ENCODE measurements at places on chromosomes 13 and 19.

GRCh38 chr19:52600639-52601024 is 30.5 kb downstream of the ZNF701 start:
- no peak for DNase-seq

DNA sequence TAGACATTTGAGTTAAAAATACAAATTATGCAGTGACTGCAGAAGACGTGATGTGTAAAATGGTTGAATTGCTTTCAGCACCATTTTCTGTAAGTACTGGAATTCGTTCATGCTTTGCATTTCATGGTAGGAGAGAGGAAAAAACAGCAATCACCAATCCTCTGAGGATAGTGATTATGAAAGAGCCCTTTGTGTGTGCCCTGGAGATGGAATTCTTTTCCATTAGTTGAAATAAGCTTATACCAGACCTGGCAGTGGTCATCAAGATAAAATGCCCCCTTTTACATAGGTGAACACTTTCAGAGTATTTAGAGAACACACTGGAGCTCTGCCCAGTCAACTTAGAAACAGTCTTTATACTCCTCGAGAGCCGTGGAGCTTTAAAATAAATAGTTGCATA is 1.7 kb downstream of the CNMD start:
- DNase-seq = no peak

- no peak for DNase-seq
Observed at GRCh38 chr13:95241321-95241720, 59.9 kb downstream of the ABCC4 start.

DNA sequence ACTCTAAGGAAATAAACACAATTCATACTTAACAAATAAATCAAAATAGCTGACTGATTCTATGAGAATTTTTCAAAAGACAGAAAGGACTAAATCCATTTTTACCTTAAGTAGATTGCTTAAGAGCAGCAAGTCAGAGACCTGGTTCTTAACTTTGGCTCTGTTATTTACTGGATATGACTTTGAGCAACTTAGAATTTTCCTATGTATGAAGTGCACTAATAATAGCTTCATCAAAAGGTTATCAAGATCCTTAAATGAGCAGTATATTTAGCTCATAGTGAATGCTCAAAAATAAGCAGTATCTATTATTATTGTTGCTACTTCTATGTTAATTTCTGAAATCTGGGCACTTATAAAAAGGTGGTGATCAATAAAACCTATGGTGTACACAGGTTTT is 95.3 kb downstream of the POSTN start:
- no peak for DNase-seq

GRCh38 chr19:10979951-10980381 is 19.1 kb downstream of the SMARCA4 start:
- no peak for DNase-seq

DNA sequence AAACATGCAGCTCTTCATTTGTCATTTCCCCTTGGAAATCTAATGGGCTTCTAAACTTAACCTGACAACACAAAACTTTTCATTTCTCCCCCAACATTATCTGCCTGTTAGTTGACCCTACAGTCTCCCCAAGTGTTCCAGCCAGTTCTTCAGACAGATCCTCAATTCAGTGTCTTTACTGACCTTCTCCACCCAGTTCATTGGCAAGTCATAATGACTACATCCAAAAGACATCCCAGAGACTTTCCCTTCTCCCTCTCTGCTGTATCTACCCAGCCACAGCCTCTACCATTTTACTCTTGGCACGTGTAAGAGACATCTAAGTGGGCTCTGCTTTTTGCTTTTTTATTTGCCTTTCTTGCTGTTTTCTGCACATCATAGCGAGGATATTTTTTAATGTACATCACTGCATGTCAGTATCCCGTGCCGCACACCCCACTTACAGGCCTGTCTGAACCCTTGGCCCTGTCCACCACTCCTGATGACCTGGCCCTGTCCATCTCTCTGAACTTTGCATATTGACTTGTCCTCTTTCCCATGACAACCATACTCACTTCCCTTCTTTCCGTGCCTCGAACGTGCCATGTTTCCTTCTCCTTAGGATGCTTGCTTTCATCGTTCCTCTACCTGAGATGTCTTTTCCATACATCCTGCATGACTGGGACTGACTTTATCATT is 391.9 kb downstream of the IRS2 start:
- DNase-seq = no peak

GRCh38 chr13:85755123-85755522 is 44.1 kb downstream of the SLITRK6 start:
- DNase-seq = no peak

- DNase-seq = peak; percentile 51
Observed at GRCh38 chr19:8831832-8832131, 322 bp downstream of the ZNF558 start.

GRCh38 chr13:113155201-113155600 is 3.2 kb upstream of the PROZ start:
- DNase-seq = no peak

- DNase-seq = peak; percentile 70
Observed at GRCh38 chr13:112893570-112894422, 75.2 kb upstream of the MCF2L start.

GRCh38 chr13:33318037-33318436 is 32.5 kb upstream of the STARD13 start:
- DNase-seq = no peak

GRCh38 chr13:84662491-84662890 is 780.2 kb upstream of the SLITRK1 start:
- DNase-seq = no peak

DNA sequence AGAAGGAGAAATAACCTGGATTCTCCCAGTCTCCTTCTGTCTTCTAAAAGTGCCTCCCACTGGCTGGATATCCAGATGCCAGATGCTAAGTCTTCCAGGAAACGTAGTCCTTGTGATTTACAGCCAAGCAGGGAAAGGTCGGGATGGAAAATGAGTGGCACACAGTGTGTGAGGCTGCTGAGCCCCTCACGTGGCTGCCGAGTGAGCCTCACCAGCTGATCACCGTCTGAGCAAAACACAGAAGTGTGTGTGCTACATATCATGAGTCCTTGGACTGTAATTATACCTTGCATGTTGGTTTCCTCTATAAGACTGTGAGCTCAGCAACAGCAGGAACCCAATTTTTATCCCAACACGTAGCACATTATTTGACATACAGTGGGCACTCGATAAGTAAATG is 15.1 kb downstream of the LHFPL6 start:
- no peak for DNase-seq

DNA sequence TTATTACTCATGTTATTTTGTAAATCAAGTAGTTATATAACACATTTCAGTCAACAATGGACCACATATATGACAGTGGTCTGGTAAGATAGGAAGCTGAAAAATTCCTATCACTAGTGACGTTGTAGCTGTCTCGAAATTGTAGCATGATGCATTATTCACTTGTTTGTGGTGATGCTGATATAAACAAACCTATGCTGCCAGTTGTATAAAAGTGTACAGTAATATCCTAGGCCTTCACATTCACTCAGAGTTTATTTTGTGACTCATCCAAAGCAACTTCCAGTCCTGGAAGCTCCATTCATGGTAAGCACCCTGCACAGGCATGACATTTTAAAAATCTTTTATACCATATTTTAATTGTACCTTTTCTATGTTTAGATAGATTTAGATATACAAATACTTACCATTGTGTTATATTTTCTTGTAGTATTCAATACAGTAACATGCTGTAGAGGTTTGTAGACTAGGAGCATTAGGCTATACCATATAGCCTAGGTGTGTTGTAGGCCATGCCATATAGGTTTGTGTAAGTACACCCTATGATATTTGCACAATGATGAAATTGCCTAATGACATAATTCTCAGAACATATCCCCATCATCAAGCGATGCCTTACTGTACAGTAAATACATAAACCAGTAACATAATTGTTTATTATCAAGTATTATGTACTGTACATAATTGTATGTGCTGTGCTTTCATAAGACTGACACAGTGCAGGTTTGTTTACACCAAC is 49.3 kb downstream of the IFT88 start:
- no peak for DNase-seq

DNA sequence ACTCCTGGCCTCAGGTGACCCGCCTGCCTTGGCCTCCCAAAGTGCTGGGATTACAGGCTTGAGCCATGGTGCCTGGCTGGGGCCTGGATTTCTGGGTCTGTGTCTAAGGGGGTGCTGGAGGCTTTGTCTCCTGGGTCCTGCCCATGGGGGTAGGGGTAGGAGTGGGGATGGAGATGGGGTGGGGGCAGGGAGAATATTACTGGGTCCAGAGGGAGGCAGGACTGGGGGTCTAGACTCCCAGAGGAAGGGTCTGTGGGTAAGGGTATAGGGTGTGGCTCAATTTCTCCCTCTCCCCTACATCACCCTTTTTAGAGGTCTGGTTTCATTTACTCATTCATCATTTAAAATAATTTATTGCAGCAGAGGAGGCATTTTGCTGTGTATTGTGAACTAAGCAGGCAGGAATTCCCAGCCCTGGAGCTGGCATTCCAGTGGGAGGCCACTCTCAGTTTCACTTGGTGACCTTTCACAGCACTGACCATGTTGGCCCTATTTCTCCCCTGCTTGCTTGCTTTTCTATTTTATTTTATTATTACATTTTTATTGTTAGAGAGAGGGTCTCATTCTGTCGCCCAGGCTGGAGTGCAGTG is 810 bp upstream of the NFKBID start:
- no peak for DNase-seq

- DNase-seq = no peak
Observed at GRCh38 chr13:72782717-72783116, 784 bp downstream of the PIBF1 start.

DNA sequence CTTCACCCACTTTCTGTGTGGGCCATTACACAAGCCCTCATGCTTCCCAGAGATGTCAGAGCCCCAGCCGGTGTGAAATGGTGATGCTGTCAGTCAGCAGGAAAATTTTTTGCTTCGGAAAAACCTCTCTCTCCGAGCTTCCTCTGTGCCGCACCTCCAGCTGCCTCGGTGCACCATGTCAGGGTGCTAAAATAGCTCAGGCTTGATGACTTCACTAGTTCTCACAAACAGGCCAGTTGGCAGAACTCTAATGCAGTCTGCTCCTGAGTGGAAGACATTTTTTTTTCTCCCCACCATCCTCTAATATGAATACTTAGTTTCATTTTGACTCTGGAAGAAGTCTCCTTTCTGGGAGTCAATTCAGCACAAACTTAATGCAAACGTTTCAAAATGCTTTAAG is 71.3 kb downstream of the KLF12 start:
- no peak for DNase-seq

- peak; percentile 0 for DNase-seq
Observed at GRCh38 chr13:39676315-39676876, 20.9 kb downstream of the COG6 start.

- no peak for DNase-seq
Observed at GRCh38 chr13:64274481-64275217, 2859.0 kb upstream of the PCDH20 start.

DNA sequence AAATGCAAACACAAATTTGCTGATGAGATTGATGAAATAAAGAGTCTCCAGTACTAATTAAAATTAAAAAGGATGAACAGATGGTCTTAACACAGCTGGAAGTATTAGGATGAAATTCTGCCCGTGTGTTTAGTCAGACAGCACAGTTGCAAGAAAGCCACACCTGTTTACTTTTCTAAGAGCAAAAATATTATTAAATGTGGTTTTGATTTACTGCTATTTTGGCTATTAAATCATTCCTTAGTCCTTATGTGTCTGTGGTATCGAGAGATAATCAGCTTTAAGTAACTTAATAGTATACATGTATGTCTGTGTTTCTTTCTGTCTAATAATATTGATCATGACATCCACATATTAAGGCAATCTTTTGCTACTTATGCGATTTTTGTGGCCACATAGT is 494.9 kb downstream of the GPC6 start:
- DNase-seq = no peak

DNA sequence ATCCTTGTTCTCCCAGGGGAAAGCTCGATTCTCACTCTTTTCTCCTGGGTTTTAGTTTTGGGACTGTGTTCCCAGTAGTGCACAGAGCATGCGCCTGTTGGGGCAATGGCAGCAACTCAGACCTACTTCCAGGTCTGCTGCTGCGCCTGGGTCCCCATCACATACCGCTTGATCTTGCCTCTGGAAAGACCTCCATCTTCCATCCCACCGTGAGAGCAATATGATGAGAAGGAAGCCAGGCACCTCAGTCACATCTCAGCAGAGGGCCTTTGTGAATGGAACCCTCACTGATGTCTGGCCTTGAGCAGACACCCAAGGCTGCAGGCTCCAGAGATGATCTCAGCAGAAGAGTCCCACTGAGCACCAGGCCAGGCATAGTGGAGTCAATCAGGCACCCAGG is 176.8 kb upstream of the ZNF507 start:
- no peak for DNase-seq

GRCh38 chr13:35143123-35143522 is 201.1 kb downstream of the NBEA start:
- no peak for DNase-seq

- DNase-seq = no peak
Observed at GRCh38 chr19:19067276-19068072, 3.7 kb downstream of the SLC25A42 start.

- DNase-seq = no peak
Observed at GRCh38 chr13:80012251-80012650, 328.7 kb downstream of the SPRY2 start.

DNA sequence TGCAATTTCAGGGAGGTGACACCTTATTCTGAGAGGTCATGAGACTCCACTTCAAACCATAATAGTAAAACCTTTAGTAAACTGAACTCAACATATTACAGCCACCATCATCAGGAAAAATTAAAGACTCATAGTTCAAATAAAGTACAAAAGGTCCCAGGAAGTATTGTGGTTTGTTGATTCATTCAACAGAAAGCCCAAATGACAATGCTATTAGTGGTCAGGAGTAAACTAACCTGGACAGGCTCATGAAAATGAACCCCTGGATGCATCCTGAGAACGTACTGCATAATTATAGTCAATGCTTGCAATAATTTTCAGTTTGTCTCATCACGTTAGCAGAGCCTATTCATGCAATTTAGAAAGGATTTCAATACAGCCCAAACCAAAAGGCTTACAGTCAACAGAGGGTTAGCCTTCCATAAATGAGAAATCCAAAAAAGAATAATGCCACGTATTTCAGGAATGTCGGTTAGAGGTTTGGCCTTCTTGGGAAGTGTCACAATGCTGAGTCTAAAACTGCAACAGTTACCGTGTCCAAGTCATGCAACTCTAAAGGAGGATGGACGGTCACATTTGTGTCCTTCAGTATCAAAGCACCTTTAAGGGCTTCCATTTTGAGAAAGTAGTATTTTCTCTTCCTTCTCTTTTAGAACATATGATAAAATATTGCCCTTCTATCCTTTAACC is 280.8 kb downstream of the ABCC4 start:
- DNase-seq = no peak

DNA sequence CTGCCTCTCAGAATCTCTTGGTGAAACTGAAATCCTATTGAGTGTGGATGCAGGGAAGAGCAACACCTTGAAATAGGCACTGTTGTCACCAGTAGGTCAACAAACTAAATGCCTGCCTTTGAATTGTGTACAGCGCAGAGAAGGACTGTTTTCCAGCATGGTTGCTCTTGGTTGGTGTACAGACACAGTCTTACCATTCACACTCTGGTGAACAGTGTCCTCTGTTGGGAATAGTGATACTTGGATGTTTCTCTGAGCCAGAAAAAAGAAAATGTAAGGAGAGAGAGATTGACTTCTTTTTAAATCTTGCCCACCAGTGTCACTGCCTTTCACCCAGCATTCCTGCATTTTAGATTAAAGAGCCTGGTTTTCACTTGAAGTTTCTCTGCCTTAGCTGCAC is 179.7 kb downstream of the STK24 start:
- DNase-seq = no peak

- DNase-seq = no peak
Observed at GRCh38 chr13:40537146-40537895, 129.1 kb downstream of the FOXO1 start.

- DNase-seq = no peak
Observed at GRCh38 chr19:17393002-17393401, 994 bp downstream of the CCDC194 start.

GRCh38 chr13:83024955-83025594 is 857.2 kb downstream of the SLITRK1 start:
- no peak for DNase-seq

Data from NCI-H1436 (cell line).